Esophagus squamous epithelium (tissue), 5 donors: ENCODE measurements at places on chromosomes 1 and 21.

DNA sequence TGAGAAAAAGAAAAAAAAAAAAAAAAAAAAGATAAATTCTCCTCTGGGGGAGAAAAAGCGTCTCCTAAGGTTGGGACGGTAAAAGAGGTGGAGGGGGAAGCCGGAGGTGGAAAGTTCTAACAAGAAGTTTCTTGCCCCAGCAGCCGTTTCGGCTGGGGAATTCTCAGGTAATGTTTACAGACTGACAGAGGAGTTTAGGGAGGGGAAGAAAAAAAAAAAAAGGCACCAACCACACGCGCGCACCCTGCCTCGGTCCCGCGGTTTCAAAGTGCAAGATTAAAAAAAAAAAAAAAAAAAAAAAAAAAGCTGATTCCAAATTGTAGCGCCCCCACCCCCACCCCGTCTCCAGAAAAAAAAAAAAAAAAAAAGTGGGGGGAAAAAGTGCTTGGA is 504 bp downstream of the DHRS3 start:
- DNase-seq, result no peak

DNA sequence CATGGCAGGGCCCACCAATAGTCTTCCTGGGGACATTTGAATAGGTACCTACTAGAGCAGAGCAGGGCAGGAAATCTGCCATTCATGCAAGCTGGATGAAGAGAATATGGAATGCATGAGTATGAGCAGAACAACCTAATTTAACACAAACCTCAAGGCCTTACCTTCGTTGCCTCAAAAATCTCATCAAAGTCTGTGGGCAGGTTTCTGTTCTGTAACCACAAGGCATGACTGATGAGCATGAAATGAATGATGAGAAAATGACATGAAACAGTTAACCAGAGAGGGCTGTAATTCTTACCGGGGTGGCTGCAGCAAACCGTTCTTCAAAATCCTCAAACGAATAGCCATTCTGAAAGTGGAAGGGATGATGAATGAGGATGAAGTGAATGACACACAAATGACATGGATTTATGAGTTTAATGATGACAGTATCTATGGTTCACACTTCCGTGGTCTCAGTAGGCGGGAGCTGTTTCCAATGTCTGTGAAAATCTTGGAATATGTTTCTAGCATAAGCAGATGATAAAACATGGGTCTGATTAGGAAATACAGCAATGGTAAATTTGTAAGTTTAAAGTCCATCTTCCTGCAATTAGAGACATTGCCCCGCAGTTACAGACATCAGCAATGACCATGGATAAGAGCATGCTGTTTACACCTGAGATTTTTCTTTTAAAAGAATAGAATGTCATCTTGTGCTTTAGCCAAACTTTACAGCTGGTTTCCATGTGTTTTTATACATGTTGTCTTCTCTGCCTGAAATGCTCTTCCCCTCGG is 67.6 kb upstream of the C8B start:
- DNase-seq, result no peak

DNA sequence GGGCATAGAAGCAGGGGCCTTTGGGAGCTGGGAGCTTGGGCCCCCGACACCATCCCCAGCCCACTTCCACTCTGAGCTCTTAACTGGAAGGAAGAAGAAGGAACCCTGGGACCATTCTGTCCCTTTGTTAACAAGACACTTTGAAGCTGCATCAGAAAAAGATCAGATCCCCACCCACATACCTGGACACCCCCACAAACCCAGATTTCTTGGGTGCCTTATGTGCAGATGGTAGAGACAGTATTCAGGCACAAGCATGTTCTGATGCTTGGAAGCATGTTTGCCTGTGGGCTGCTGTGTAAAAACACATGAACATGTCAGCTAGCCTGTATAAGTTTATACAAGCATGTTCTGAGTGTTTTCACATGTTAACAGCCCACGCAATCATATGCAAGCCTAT is 3.7 kb downstream of the DLGAP3 start:
- DNase-seq, result no peak

DNA sequence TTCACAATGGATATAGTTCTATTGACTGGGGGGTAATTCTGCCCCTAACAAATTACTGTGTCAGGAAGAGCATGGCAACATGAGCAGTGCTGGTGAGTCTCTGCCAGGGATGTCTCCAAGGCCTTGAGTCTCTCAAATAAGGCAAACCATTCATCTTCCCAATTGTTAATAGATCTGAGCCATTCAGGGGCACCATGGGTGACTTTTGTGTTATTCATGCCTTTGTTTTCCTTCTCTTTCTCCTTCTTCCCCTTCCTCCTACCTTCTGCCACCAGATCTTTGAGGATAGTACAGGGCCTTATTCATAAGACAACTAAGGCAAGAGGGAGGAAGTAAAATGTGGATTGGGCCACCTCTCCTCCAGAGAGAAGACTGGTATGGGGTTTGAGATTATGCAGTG is at the start of gene RGSL1:
Gene RGSL1, plus strand, starts transcription at position 60 of the 400 bp plus-strand sequence. Its CDS starts 20 bp downstream, at position 80.
- DNase-seq, result no peak

DNA sequence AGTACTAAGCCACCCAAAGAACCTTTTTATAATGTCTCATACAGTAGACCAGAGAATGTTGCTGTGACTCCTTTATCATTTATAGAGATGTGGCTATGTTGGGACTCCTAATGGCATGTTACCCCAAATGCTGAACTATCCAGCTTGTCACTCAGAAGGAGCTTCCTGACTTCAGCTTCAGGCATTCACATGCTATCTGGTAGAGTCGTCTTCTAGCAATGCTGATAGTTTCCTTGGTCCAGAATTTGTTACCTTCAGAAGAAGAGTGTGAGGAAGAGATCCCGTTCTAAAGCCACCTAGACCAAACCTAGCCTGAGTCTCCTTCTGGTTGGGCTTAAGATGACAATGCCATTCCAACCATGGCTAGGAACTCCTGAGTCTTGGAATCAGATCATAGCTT is 68.1 kb downstream of the OLFML2B start:
- no peak for DNase-seq
